ENCODE measurements at places on chromosomes 7 and 10.
A peak's percentile ranks its signal among the peaks of the same experiment; 100 is the strongest.

GRCh38 chr7:69399401-69399800 is 198.9 kb upstream of the AUTS2 start:
- no peak for DNase-seq

GRCh38 chr7:16926283-16926682 is 44.5 kb upstream of the AGR3 start:
- no peak for DNase-seq

DNA sequence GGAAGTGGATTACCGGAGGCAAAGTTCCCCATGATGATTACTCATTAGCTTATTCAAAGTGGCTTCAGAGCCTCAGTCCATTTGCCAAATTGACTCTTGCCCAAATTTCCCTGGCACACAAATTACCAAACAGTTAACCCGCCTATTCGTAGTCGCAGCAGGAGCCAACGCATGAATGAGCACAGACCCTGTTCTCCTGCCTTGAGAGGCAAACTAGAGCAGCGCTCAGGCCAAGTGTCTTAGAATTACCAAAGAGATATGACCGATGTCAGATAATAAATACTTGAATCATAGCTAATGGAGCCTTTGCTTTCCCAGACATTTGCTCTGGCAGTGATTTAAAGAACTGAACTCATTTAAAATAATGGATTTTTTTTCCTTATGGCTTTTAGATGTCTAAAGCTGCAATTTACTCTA is 64.9 kb downstream of the CTTNBP2 start:
- no peak for DNase-seq

DNA sequence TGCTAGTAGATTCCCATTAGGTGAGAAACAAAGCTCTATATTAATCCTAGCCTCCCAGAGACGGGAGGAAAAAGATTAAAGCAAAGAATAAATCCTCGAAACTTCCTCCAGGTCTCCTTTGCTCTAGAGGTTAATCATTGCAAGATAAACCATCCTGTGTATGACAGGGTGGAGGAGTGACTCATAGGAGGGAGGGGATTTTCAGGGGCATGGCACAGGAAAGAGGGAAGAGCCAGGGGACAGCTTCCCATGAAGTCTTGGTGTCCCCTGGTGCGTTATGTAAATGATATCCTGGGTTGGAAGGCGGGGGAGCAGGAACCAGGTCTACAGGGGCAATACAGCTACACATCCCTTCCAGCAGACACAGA is 780 bp downstream of the CYP3A5 start:
- no peak for DNase-seq

- no peak for DNase-seq
Measured at GRCh38 chr10:32337350-32337749, 9.6 kb downstream of the EPC1 start.

GRCh38 chr10:43816351-43817321 is 168.0 kb upstream of the ZNF32 start:
- peak; percentile 83 for DNase-seq

DNA sequence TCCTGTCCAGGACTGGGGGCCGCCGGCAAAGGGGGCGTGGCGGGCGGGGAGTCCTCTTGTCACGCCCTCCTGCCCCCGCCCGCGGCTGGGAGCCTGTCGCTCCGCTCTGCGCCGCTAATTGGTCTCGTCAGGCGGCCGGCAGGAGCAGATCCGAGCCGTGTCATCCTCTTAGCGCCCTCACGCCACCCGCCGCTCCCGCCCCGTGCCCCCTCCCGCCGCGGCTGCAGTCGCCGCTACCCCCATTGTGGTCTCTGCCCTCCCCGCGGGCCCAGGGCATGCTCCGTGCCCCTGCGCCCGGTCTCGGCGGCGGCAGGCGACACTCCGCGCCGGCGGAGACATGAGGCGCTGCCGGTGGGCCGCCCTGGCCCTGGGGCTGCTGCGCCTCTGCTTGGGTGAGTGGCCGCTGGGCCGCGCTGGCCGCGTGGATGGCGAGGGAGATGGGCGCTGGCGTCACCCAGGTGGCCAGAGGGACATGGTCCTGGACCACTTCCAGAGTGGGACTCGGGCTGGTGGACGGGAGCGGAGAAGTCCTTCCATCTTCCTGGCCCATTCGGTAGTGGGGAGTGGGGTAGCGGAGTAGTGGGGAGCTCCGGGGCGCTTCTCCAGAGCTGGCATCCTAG is at the start of gene CDHR1:
CDHR1 (plus strand) TSS at position 114 of the 620 bp plus-strand sequence; CDS start at position 338, 224 bp downstream.
- peak; percentile 68 for DNase-seq

- no peak for DNase-seq
Measured at GRCh38 chr7:132472463-132473120, 103.7 kb downstream of the PLXNA4 start.

DNA sequence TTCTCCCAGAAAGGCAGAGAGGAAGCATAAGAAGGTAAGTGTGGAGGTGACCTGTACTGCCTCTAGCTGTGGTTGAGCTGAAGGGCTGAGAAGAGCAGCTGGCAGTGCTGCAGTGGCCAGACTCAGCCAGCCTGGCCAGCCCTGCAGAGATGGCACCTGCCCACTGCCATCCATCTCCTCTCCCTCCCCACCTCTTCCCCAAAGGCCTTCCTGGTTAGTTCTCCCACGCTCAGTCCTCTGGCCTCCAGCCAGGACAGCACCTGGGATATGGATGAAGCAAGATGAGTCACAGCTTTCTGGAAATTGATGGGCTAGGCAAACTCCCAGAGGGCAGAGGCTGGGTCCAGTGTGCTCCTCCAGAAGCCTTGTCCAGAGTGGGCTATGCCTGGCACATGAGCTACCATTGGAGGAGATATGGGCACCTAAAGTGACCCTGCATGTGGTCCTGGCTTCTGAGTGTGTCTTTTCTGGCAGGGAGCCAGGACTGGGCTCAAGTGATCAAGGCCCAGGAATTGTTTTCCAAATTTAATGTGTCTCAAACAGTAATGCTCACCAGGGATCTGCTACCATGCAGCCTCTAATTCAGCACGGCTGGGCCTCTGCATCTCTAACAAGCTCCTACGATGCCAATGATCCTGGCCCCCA is 81.0 kb upstream of the CACUL1 start:
- DNase-seq = no peak

- no peak for DNase-seq
Measured at GRCh38 chr10:13862546-13863233, 275.9 kb downstream of the PRPF18 start.

- no peak for DNase-seq
Measured at GRCh38 chr10:77505431-77506334, 131.9 kb downstream of the KCNMA1 start.

- DNase-seq = no peak
Measured at GRCh38 chr10:97229322-97230015, 43.7 kb upstream of the SLIT1 start.

All from stimulated activated CD4-positive, alpha-beta T cell treated with anti-CD3 and anti-CD28 coated beads, Interleukin-15, amount 100 ng/mL, for 24 hours (primary cell).